ENCODE measurements at places on chromosomes 4 and X. TPM values are rescaled to one million over a fixed set of nuclear protein-coding genes. Genes with fewer than 3 reads are reported as not detected.

DNA sequence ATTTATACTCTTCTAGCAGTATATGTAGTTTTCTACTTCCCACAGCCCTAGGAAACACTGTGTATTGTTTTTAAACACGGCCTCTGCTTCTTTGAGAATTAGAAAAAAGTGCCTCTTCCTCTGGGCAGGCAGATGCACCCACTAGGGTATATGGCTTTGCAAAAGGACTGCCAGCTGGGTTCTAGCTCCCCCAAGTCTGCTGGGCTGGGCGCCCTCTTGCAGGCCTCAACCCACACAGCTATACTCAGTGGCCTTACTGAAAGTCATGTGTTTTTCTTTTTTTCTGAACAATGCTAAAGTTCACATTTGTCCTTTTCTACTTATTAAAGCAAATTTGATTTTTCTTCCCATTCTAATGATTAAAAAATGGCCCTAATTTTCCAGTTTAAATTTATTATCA is 35.5 kb upstream of the BMPR1B start:
- no peak overlapping the region for H3K4me3 ChIP-seq
- H3K27ac ChIP-seq: no peak overlapping the region
- no peaks in the 10 kb centered on the region for H3K27me3 ChIP-seq
- H3K36me3 ChIP-seq: no peaks in the 10 kb centered on the region

GRCh38 chrX:44903830-44904530 is 31.0 kb downstream of the KDM6A start:
- H3K4me3 ChIP-seq: no peak overlapping the region
- H3K4me1 ChIP-seq: peaks cover 9% of the 10 kb centered on the region
- no peaks in the 10 kb centered on the region for H3K36me3 ChIP-seq
- no peak overlapping the region for H3K27ac ChIP-seq
- DNase-seq: no peak

DNA sequence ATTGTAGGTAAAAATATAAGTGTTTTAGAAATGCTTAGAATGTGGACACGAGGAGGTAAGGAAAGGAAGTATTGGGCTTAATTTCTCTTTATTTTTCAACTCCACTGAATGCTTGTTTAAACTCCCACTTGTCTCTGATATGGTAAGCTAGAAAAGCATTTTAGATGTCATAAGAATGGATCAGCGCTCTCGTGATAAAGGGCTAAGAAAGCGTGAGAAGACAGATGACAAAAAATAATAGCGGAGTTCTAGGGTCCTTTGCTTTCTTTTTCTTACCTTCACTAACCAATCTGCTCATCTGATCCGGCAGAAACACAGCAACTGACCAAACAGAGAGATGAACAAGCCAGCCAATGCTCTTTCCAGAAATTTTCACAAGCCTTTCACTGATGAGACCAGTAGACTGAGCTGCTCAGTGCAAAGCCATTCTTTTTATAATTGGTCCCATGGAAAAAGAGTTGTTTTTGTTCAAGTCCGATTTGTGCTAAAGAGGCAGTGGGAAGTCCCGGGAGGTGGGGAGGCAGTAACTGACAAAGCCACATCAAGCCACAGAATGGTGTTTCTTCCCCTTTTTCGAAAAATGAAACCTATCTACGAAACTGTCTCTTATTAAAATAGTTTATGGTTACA is at the start of gene TASL:
TSS of gene TASL (minus strand) at position 405 of the 630 bp plus-strand sequence. CDS start 17,411 bp downstream, outside the sequence.
- peak within 1 kb of the TSS; percentile 59 for H3K4me3 ChIP-seq
- H3K36me3 ChIP-seq: no peaks in the 10 kb centered on the region
- peaks cover 4% of the 10 kb centered on the region for H3K4me1 ChIP-seq
- no peak within 1 kb of the TSS for H3K27ac ChIP-seq

DNA sequence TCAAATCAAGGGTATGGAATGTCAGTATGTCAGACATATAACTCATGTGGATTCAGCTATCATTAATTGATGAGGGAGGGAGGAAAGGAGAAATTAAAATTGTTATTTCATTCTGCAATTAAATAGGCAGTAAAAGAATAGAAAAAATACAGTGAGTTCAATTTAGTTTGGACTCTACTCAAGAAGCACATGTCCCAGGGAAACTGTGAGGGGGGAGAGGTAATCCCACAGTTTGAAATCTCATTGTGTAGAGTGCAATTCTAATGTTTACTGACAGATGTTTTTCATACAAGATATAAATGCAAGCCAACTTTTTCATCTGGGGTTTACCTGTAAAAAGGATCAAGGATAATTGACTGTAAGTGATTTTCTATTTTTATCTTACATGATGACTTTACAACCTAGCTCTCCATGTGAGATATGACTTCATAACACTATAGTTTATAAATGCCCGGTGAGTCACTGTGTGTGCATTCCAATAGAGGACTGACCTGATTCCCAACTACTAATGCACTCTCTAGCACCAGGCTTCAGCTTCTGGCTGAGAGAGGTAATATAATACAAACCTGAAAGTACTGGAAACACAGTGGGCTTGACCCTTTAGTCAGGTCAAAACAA is 35.2 kb upstream of the SCD5 start:
- H3K27ac ChIP-seq: no peak overlapping the region
- H3K27me3 ChIP-seq: no peaks in the 10 kb centered on the region
- no peak overlapping the region for H3K4me3 ChIP-seq

The RRAGB gene
- 8.5 TPM for total RNA-seq

- no peaks in the 10 kb centered on the region for H3K27me3 ChIP-seq
- H3K36me3 ChIP-seq: no peaks in the 10 kb centered on the region
- H3K4me1 ChIP-seq: no peaks in the 10 kb centered on the region
- no peak overlapping the region for H3K4me3 ChIP-seq
Measured at GRCh38 chr4:24736066-24736465, 59.3 kb upstream of the SOD3 start.

GRCh38 chrX:24219320-24219719 is 69.8 kb downstream of the ZFX start:
- no peak for DNase-seq
- no peak overlapping the region for H3K27ac ChIP-seq
- no peaks in the 10 kb centered on the region for H3K4me1 ChIP-seq
- peaks cover 5% of the 10 kb centered on the region for H3K36me3 ChIP-seq
- no peak overlapping the region for H3K4me3 ChIP-seq
- no peaks in the 10 kb centered on the region for H3K27me3 ChIP-seq

GRCh38 chr4:60544981-60545380 is 655.1 kb upstream of the ADGRL3 start:
- no peaks in the 10 kb centered on the region for H3K27me3 ChIP-seq
- no peak overlapping the region for H3K27ac ChIP-seq
- no peak overlapping the region for H3K4me3 ChIP-seq
- no peaks in the 10 kb centered on the region for H3K36me3 ChIP-seq
- DNase-seq: no peak
- no peaks in the 10 kb centered on the region for H3K4me1 ChIP-seq

The IL1RAPL2 gene
- total RNA-seq: not detected

DNA sequence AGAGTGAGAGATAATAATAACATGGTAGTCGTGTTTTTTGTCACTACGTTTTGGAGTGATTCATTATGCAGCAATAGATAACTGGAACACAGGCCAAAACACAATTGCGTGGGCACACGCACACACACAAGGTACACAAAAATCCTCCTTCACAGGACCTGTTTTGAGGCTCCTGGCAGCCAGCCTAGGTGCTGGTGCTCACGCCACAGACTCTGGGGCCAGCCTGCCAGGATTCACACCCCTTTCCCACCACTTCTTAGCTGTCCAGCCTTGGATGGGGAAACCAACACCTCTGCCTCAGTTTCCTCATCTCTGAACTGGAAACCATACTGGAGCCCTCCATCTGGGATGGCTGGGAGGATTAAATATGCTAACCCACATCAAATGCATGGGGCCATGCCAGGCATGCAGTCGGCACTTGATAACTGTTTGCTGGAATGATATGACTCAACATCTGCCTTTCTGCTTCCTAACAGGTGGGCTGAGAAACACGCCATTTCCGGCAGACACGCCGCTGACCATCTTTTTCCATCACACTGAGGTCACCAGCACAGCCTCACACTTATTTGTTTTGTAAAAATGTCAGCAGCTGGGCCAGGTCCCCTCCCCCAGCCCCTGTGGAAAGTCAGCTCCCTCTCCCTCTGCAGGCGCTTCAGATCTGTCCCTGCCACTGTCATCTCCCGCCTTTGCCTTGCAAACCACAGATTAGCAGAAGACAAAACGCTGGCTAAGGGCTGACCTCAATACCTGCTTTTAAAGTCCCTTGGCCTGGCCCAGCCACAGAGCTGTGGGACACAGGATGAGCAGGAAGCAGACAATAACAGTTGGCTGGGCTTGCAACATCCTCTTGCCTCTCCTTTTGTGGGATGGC is 237.5 kb downstream of the BCOR start:
- no peaks in the 10 kb centered on the region for H3K27me3 ChIP-seq
- peaks cover 40% of the 10 kb centered on the region for H3K4me1 ChIP-seq
- peak; percentile 82 for DNase-seq
- no peak overlapping the region for H3K4me3 ChIP-seq

DNA sequence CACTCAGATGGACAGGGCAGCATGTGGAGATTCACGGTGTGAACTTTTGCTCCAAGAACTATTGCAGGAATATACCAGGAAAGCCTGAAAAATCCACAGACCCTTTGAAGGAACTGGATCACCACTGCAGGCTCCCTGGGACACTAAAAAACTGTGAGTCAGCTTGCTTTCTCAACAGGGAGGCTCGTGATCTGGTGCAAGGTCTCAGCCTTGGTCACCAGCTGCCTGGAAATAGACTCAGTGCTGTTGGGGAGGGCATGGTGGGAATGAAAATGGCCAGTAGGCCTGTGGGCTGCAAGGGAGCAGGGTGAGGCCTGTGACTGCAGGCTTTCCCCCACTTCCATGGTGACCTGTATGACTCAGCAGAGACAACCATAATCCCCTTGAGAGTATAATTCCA is 426.4 kb upstream of the RPS6KA3 start:
- DNase-seq: no peak
- no peak overlapping the region for H3K4me3 ChIP-seq
- no peaks in the 10 kb centered on the region for H3K4me1 ChIP-seq
- H3K36me3 ChIP-seq: no peaks in the 10 kb centered on the region
- no peak overlapping the region for H3K27ac ChIP-seq

The RHOXF1 gene
- 0.45 TPM for total RNA-seq

DNA sequence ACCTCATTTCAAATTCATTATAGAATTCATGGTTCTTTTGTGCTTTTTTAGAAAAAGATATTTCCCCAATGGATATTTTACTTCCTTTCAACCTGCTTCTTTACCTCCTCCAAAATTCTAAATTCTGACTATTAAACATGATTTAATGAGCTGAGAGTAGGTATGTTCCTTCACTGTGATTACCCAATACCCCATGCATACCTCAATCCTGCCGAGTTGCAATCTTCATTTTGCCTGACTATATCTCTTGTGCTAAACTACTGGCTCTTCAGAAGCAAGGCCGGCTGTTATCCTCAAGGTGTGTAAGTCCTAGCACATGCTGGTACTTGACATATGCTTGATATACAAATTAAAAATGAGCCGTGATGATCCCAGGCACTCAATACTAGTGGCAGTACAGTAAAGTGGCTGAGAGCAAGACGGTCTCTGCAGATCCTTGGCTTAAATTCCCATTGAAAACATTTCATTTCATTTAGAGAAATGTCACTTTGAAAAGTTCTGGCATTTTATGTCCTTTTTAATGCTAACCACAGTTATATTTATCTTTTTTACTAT is 320.4 kb downstream of the KCNIP4 start:
- no peak overlapping the region for H3K27ac ChIP-seq
- H3K4me1 ChIP-seq: no peaks in the 10 kb centered on the region
- no peaks in the 10 kb centered on the region for H3K27me3 ChIP-seq
- H3K36me3 ChIP-seq: no peaks in the 10 kb centered on the region
- no peak overlapping the region for H3K4me3 ChIP-seq
- DNase-seq: no peak

DNA sequence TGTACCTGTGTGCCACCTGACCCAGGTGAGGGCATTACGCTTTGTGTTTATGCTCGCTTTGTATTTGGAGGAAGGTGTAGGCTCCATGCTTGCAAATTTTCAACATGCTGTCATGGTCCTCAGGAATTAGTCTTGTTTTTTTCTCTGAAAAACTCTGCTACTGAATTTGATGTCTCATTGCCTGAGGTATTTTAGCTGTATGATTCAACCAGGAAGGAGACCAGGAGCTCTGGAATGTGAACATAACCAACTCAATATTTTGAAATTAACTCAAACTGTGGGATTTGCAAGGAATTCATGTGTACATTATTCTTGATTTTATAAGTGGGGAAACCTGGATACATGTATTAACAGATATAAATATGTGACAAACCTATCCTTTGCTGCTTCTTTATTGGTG is 134.1 kb downstream of the SLC4A4 start:
- no peak overlapping the region for H3K27ac ChIP-seq
- no peaks in the 10 kb centered on the region for H3K4me1 ChIP-seq
- H3K4me3 ChIP-seq: no peak overlapping the region
- no peaks in the 10 kb centered on the region for H3K36me3 ChIP-seq
- H3K27me3 ChIP-seq: no peaks in the 10 kb centered on the region

The SLC10A6 gene
- not detected for total RNA-seq

The HS6ST2 gene
- not detected for total RNA-seq

GRCh38 chr4:88327665-88328064 is 43.3 kb upstream of the PPM1K start:
- H3K4me1 ChIP-seq: no peaks in the 10 kb centered on the region
- H3K27ac ChIP-seq: no peak overlapping the region
- H3K27me3 ChIP-seq: no peaks in the 10 kb centered on the region
- no peak overlapping the region for H3K4me3 ChIP-seq
- DNase-seq: no peak

The SSX2B gene
- not detected for total RNA-seq

GRCh38 chr4:154452798-154453346 is 38.7 kb downstream of the DCHS2 start:
- no peak for DNase-seq
- no peaks in the 10 kb centered on the region for H3K27me3 ChIP-seq
- H3K4me1 ChIP-seq: no peaks in the 10 kb centered on the region

GRCh38 chr4:186693894-186694293 is 29.8 kb downstream of the FAT1 start:
- no peaks in the 10 kb centered on the region for H3K4me1 ChIP-seq
- H3K36me3 ChIP-seq: no peaks in the 10 kb centered on the region
- no peak overlapping the region for H3K4me3 ChIP-seq
- H3K27me3 ChIP-seq: no peaks in the 10 kb centered on the region
- no peak overlapping the region for H3K27ac ChIP-seq

The ERCC6L gene
- total RNA-seq: not detected

GRCh38 chrX:63935835-63936234 is 150.8 kb upstream of the ARHGEF9 start:
- H3K4me1 ChIP-seq: no peaks in the 10 kb centered on the region
- H3K4me3 ChIP-seq: no peak overlapping the region
- H3K27me3 ChIP-seq: no peaks in the 10 kb centered on the region
- H3K36me3 ChIP-seq: no peaks in the 10 kb centered on the region

The SPANXA2 gene
- not detected for total RNA-seq

GRCh38 chr4:27098034-27098433 is 237.4 kb downstream of the STIM2 start:
- H3K27me3 ChIP-seq: no peaks in the 10 kb centered on the region
- H3K27ac ChIP-seq: no peak overlapping the region
- no peak for DNase-seq
- no peaks in the 10 kb centered on the region for H3K4me1 ChIP-seq
- H3K4me3 ChIP-seq: no peak overlapping the region
- H3K36me3 ChIP-seq: no peaks in the 10 kb centered on the region

The DDIT4L gene
- total RNA-seq: not detected

The TSPAN7 gene
- 0.36 TPM for total RNA-seq

The FAM156B gene
- 13.0 TPM for total RNA-seq

The ZNF732 gene
- not detected for total RNA-seq

GRCh38 chr4:158356301-158356700 is 146.0 kb downstream of the TMEM144 start:
- no peak overlapping the region for H3K4me3 ChIP-seq
- no peaks in the 10 kb centered on the region for H3K36me3 ChIP-seq
- H3K4me1 ChIP-seq: no peaks in the 10 kb centered on the region
- no peaks in the 10 kb centered on the region for H3K27me3 ChIP-seq
